ENCODE measurements at places on chromosomes 2 and 18.
A peak's percentile ranks its signal among the peaks of the same experiment; 100 is the strongest.

DNA sequence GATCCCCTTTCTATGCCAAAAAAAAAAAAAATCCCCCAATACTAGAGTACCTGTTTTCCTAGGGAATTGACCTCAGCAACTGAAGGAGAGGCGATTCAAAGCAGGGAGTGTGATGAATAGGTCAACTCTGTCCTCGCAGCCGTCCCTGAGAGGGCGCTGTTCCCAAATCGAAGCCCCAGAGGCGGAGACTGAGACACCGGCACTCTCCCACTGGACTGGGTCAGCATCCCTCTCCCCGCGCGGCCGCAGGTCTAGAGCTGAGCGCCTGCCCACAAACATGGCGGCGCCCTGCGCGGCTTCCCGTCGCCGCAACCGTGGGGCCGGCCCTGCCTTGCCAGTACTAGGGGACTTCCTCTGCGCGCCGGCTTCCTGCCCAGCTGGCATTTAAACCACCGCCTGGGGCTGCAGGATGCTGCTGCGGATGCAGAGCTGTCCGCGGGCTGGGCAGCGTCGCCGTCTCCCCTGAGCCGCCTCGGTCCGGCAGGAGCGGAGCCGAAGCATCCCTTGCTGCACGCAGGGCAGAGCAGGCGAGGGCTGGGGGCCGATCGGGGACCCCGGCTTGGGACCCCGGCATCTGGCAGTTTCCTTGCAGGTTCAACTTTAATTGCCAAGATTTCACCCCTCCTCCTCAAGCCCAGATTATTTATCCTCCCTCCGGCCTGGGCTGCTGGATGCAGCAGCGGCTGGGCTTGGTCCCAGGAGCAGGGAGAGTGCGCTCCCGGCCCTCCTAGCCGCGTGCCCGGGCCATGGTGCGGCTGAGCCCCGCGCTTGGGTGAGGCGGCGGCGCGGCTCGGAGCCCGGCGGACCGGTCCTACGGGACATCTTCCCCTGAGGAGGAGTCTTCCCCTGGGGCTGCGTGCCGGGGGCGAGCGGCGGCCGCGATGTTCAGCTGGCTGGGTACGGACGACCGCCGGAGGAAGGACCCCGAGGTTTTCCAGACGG, at the start of gene EHD3:
TSS of gene EHD3 (plus strand) at position 412 of the 942 bp plus-strand sequence. CDS start at position 882, 470 bp downstream.
- peak; percentile 72 for DNase-seq

DNA sequence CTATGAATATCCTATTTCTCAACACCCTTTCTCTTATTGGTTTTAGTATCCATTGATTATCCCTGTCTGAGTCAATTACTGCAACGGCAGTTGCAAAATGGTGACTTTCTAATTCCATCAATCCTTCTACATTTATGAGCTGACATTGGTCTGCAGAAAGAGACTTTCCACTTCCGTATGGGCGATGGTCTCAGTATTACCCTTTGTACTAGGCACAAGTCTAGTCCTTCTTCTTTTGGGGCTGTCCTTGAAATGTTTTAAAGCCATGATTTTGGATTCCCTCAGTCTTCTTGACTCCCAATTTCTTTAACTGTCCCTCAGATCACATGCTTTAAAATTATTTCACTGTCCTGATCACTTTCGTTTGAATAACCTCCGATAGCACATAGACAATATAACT, 32.7 kb upstream of the SOCS6 start:
- no peak for DNase-seq

DNA sequence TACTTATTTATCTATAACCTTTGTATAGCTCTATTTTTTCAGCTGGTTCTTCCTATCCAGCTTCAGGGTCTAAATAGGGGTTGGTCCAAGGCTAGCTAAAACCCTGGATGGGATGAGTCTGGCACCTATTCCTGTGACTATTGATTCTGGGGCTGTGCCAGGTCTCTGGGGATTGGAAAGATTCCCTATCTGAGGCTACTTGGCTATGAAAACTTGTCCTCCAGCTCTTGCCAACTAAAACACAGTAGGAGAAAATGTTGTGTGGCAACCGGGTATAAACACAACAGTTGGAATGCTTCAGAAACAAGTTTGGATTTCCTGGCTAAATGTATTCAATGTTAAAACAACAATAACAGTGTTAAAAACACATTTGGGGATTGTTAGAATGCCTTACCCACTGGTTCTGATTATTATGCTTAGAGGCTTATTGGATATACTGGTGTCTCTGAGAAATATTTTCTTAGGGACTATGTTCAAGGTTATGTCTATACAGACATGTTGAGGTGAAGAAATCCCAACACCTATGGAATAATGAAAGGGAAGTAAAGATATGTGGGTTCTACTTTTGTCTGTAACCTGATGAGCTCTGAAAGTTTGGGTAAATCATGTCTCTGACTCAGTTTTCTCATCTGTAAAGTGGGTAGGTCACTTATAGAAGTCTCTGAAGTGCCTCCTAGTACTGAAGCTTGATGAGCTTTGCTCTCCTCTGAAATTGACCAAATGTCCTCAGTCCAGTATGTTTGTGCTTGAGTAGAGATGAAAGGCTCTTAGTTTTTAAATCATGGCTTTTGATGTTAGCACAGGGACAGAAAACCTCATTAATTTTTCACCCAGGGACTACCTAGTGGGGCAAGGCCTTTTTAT, 460.7 kb downstream of the MTX2 start:
- DNase-seq: peak; percentile 8

GRCh38 chr2:6301426-6301825, 564.3 kb downstream of the CMPK2 start:
- no peak for DNase-seq

DNA sequence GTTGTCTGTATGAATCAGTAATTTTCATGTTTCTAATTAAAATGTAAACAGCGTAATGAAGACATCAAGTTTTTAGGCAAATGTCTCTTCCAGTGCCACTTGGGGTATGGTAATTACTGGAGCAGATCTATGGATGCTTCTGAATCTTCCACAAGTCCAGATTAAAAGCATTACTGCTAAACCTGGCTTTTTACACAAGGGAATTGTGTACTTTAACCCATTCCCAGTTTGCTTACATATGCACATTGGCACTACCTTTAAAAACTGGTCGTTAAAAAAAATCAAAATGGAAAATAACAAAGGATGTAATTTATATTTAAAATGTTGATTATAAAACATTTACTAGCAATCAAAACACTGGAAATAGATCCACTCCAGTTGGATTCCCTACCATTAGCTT, 19.7 kb downstream of the FIGN start:
- no peak for DNase-seq

GRCh38 chr2:234846599-234847363, 105.0 kb upstream of the SH3BP4 start:
- DNase-seq: no peak

GRCh38 chr2:234996069-234996940, 44.5 kb downstream of the SH3BP4 start:
- DNase-seq: no peak

- DNase-seq: no peak
Observed at GRCh38 chr18:72543357-72544055, 636 bp downstream of the CBLN2 start.

GRCh38 chr2:65070172-65070830, 14.1 kb downstream of the CEP68 start:
- DNase-seq: no peak

- no peak for DNase-seq
Observed at GRCh38 chr2:3503483-3503882, 15.8 kb downstream of the ADI1 start.

DNA sequence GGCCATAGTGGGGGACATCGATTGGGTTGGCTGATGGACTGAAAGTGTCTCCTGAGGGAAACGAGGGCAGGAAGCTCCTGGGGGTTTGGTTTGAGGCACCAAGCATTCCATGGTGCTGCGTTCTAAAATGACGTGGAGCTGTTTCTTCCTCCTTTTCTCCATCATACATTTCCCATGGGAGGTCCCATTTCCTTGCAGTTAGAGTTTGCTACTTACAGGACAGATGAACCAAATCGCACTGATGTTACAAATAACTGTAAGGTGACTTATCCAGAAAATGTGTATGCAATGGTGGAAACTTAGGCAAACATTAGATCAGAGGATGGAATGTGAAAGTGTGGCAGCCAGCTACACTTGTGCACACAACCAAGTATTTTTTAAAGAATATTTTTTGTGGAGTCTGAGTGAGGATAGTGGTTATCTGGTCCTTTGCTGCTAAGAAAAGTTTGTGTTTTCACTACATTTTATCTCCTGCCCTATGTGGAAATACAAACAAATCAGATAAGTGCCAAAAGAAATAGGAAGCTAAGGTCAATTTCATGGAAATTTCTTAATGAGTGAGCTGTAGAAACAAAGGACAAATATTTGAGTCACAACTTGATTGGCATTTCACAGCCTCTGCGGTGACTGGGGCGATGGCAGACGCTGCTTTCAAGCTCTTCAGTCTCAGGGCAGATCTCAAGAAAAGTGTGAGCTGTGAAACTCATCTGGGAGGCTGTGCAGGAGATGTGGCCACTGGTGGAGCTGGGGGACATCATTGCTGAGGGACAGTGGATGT, 256.2 kb downstream of the TSN start:
- no peak for DNase-seq

DNA sequence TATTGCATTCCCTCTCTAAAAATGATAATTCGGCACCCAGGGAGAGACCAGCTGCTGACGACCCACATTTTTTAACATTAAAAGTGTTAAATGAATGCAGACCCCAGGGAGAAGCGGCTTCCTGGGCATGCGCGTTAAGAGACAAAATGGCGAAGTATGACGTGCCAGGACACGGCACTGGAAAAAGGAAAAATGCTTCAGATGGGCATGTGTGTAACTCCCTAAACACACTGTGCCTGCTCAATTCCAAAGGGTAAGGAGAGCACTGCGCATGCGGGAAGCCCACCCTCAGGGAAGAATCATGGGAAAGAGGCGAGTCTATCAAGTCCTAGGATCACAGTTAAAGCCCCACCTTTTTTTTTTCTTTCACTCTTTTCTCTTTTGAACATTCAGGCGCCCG, 58.1 kb downstream of the CYP26B1 start:
- DNase-seq: no peak

DNA sequence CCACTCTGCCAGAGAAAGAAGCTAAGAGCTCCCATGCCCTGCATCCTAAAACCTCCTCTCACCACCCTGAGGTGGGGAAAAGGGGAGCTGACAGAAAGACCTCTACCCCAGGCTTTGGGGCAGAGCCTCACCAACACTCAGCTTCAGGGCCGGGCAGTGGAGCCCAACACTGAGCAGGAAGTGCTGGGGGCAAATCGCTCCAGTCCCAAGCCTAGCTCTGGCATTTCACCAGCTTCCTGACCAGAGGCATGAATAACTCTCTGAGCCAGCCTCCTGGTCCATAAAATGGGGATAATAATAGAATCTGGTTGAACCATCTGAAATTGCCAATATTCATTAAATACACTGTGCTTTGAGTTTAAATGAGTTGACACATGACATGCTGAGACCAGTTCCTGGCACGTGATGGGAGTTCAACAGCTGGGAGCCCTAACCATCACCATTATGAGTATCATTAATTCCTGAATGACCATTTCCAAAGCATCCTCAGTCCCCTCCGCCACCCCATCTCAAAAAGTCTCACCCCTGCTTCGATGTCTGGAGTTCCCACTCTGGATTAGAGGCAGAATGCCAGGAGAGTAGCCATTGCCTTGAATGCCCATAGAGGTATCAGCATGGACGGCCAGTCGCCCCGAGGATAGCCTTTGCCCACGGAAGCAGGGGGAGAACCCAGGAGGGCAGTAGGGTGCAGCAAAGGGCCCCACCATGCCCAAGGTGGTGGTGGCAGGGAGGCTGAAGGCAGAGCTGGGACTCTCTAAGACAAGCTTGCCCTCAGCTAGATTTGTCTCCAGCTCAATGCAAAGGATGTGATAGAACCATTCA, 153.4 kb downstream of the TNS1 start:
- no peak for DNase-seq

DNA sequence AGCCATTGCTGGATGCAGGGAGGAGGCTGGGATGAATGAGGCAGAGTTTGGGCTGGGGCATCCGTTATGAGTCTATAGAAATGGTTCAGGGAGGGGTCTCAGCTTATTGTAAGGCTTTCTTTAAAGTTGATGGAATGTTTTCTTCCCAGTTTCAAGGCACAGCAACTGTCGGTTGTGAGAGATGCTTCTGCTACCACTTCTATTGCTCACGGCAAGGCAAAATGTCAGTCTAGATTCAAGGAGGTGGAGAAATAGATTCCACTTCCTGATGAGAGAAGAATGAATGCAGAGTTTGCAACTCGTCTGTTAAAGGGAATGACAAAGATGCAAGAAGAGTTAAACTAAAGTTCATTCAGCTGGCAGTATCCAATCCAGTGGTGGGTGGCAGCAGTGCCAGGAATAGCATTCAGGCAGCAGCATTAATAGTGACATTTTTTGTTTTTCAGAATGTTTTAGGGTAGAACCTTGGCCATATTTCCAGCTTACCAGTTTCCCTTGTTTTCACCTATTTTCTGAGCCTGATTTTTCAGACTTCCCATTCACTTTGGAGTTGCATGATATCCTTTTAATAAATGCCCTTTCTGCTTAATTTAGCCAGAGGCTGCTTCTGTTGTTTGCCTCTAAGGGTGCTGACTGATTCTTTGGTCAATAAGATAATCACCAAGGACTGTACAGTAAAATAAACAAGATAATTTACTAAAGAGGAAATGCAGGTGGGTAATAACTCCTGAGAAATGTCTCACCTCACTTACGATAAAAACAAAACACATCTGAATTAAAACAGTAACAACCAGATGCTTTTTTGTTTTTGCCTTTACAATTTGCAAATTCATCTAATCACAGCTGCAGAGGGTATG, 138.4 kb downstream of the RPIA start:
- no peak for DNase-seq

DNA sequence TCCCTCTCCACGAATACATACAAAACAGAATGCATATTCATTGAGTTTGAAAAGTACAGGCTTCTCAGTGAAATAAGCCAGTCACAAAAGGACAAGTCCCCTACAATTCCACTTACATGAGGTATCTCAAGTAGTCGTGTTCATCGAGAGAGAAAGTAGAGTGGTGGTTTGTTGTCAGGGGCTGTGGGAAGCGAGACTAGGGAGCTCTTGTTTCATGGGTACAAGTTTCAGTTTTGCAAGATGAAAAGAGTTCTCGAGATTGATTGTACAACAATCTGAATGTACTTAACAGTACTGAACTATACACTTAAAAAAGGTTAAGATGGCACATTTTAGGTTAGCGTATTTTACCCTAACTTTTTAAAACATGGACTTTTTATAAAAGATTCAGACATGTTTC, 71.5 kb upstream of the TTC39C start:
- DNase-seq: no peak
